ENCODE measurements at places on chromosomes 5 and 9.

DNA sequence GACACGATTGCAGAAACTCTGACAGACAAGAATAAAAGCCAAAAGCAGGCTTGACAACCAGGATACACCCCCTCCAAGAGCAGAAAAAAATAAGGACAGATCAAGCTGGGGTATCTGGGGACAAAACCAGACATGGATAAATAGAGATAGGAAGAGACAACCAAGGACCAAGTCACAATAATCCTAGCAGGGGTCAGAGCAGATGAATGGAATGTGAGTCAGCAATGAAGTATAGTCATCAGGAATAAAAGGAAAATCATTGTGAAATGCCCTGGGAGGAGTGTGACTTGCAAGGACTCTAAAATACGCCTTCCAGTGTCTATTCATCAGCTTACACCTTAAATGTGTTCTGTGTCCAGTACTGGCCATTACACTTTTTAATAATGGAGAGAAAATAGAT, 206.8 kb downstream of the CAAP1 start:
- no peak for DNase-seq

GRCh38 chr9:109213285-109214121, 46.5 kb upstream of the FRRS1L start:
- DNase-seq, result no peak

DNA sequence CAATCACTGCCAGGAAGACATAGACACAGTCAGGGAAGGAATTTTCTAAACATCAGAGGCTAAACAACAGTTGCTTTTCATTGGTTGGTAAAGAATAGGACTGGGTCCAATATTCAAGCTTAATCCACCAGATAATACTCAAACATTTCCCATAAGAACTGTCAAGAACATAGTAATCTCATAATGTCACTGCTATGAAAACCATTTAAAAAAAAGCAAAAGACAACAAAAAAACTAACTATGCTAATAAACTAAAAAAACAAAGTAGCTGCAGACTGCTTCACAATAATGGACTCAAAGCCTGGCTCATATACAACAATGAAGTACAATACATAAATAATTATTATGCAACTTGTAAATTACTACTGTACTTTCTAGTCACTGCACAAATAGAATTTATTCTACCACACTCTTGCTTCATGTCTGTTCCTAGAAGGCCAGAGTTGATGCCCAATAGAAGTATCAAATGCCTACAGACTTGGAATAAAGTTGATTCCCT, 148.7 kb downstream of the MLLT3 start:
- no peak for DNase-seq

DNA sequence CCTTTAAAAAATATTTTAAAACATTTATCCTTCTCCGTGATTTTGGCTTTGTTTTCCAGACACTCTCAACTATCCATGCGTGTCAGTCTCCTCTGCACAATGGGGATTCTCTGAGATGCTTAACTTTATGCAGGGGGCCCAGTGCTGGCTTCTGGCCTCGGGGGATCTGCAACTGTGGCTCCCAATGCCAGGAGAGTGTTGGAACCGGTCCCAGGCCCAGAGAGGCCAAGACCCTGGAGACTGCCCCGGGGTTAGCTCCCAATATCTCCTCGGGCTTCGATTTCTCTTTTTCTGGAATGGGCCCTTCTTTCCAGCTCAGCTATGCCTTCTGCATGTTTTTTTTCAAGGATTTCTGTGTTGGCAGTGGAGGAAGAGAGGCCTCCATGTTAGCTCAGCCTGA, 20.1 kb upstream of the SARDH start:
- no peak for DNase-seq

GRCh38 chr5:54772231-54772630, 213.2 kb downstream of the ESM1 start:
- no peak for DNase-seq

GRCh38 chr5:53027913-53028312, 38.8 kb downstream of the ITGA2 start:
- no peak for DNase-seq

DNA sequence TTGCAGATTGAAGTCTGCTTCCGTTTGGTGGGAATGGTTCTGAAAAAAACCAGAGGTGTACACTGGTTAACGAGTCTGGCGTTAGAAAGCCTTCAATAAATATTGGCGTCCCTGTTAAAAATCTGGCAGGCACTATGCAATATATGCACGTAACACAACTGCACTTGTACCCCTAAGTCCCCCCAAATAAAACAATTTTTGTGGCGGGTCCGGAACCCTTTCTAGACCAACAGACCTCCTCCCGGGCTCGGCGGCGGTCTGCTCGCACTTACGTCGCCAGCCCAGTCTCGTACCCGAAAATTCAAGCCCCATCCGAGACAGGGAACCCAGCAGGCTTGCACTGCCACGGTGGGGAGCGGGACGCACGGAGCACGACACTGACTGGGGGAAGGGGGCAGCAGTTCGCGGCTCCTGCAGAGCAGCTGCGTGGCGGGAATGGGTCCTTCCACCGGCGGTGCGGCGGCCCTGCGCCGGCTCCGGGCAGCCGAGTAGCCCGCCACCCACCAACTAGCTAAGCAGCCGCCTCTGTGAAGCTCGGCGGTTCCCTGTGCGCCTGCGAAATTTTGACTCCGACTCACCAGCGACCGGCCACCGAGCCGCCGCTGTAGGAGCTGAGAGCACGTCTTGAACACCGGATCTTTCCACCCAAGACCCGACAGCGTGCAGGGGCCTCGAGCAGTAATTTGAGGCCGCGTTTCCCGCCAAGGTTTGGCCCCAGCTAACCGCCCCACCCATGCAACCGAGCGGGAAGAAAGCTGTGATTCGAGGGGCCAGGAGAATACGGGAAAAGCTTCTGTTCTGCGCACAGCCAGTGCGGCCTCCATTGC, 3.9 kb downstream of the MCIDAS start:
- DNase-seq, result peak; percentile 68

GRCh38 chr9:101197026-101197425, 168.5 kb downstream of the PLPPR1 start:
- DNase-seq, result no peak

GRCh38 chr5:167657016-167657415, 634.4 kb upstream of the WWC1 start:
- no peak for DNase-seq

GRCh38 chr5:168740092-168740800, 161.1 kb upstream of the PANK3 start:
- DNase-seq, result no peak

GRCh38 chr9:4921449-4921848, 63.6 kb upstream of the JAK2 start:
- no peak for DNase-seq

DNA sequence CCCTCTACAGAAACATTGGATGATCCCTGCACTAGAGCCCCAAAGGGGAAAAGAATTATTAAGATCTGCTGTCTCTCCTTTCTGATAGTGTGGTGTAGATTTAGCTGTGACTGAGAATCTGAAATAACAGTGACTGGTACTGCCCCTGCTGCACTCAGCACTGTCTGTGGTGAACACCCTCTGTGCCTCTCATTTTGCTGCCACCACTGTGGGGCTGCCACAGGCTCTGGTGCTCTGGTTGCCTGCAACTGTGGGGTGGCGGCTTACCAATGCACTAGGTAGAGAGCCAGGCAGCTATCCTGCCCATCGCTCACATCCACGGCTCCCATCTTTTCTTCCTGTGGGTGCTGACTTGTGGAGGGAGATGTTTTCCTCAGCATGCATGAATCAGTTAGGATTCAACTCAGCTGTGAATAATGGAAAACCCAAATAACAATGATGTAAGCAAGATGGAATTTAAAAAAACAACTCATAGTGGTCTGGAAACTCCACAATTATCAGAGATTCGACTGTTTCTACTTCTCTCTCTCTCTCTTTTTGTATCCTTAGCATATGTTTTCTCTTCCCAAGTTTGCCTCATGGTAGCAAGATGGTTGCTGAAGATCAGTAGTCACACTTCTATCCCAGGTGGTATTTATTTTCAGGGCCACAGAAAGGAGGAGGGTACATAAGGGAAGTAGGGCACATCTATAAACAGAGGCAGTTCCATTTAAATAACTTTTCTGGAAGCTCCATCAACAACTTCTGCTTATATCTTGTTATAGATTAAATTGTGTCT, 99.8 kb upstream of the DAP start:
- no peak for DNase-seq

- DNase-seq, result no peak
Measured at GRCh38 chr9:13445103-13445500, 165.6 kb upstream of the MPDZ start.

- no peak for DNase-seq
Measured at GRCh38 chr9:20476912-20477521, 145.3 kb downstream of the MLLT3 start.

DNA sequence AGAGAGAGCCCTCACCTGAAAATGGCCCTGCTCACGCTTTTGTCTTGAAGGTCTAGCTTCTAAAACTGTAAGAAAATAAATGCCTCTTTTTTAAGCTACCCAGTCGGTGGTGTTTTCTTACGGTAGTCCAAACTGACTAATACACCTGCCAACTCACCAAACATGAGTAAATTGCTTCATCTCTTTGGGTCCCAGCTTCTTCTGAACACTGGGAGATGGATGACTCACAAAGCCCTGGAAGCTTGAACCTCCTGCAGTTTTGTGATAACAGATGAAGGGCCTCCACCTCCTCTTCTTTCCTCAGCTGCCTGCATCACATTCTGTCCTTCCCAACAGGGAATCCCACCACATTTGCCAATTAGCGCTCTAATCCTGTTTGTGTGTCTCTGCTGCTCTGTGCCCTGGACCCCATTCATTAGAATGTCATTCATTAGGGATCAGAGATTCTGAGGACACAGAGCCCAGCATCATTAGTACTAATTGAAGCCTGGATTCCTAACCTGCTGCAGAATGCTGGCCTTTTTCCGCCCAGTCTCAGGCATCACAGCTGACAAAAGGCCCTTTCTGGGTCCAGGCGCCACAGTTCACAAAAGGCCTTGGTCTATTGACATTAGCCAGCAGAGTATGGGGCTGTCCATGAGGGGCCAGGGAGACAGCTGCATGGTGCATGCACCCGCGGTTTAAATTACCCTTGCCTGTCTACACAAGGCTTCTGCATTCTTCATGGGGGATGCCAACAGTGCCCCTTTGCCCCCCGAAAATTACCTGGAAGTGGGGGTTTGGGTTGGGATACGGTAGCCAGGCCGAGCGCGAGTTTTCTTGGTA, 349.3 kb downstream of the SEMA5A start:
- no peak for DNase-seq

GRCh38 chr9:126296687-126297086, 29.9 kb upstream of the MVB12B start:
- no peak for DNase-seq

GRCh38 chr5:78512435-78512834, 136.1 kb downstream of the LHFPL2 start:
- no peak for DNase-seq

GRCh38 chr5:60883229-60883628, 39.2 kb upstream of the ELOVL7 start:
- peak; percentile 43 for DNase-seq

DNA sequence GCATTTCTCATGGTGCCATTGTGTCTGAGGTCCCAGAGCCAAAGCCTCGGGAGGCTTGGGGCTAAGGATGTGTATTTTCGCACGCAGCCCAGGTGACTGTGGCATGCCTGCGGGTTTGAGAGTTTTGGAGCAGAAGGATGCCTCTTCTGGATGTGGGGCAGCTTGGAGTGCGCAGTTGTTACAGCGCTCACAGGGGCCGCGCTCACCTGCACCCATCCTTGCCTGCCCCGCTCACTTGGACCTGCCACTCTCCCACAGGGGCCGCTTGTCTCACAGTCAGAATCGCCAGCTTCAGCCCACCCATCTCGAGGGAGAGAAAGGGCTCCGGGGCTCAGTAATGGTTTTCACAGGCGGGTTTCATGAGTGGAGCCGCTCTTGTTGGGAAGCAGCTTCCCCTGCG, 132.9 kb downstream of the MVB12B start:
- DNase-seq, result no peak

- peak; percentile 49 for DNase-seq
Measured at GRCh38 chr9:9352877-9353481, 1259.8 kb downstream of the PTPRD start.

DNA sequence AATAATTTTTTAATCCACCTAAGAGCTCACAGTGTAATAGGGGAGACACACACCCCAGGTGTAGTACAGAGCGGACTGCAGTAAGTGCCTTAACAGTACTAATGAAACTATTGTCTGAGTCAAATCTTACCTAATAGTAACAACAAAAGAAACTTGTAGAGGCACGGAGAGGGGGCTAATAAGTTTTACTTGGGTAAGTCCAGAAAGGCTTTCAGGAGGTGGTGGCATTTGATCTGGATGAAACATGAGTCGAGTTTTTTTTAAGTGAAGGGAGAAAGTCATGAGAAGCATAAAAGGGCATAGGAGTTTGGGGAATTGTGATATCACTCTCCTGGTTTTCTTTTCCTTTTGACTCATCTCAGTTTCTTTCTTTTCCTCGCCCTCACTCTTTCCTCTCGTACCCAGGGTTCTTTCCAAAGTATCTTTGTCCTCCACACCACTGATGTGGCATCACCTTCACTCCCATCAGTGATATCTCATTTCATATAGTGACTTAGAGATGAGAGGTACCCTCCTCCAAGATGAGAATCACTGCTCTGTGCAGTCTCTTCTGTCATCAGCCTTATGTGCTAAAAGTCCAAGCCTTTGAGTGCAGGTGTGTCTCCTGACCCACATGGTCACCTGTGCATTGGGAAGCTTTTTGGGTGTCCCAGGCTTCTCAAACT, 2.0 kb downstream of the CTNNA1 start:
- DNase-seq, result no peak

- no peak for DNase-seq
Measured at GRCh38 chr5:172115541-172115982, 72.5 kb downstream of the STK10 start.

- DNase-seq, result no peak
Measured at GRCh38 chr9:16352791-16353401, 517.6 kb downstream of the BNC2 start.

- no peak for DNase-seq
Measured at GRCh38 chr5:102691434-102691833, 63.7 kb upstream of the PAM start.

GRCh38 chr9:135869909-135870308, 37.4 kb downstream of the CAMSAP1 start:
- no peak for DNase-seq

DNA sequence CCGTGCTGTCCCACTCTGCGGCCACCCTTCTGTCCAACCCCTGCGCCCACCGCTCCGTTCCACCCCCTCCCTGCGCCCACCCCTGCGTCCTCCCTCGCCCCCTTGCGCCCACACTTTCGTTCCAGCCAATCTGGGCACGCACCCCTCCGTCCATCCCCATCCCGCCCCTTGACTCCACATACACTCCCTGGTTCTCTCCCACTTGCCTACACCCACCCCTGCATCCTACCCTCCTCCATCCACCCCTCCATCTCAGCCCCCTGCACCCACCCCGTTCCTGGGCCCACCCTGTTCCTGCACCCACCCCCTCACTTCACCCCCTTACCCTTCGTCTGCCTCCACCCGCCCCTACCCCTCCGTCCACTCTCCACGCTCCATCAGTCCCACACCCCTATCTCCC, 7.0 kb downstream of the ADAMTS13 start:
- peak; percentile 80 for DNase-seq

GRCh38 chr5:170880084-170880483, 18.3 kb downstream of the RANBP17 start:
- DNase-seq, result no peak

DNA sequence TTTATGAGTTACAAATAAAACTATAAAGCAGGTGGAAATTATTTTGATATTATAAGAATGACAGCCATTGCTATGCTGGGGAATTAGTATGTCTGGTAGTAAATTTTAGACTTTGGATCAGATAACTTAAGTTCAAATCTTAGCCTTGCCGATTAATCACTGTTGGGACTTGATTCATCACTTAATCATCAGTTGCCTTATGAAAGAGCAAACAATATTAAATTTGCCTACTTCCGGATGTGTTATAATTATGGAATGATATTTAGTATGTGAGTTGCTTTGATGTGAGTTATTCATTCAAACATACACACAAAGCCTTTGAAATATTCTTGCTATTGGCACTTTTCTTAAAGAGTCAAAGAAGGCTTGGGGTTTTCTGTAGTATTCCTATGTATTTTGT, 717.7 kb downstream of the BRINP1 start:
- no peak for DNase-seq
